Fibroblast of lung (primary cell): ENCODE measurements at places on chromosomes 3 and 15. TPM values are rescaled to one million over a fixed set of nuclear protein-coding genes. Genes with fewer than 3 reads are reported as not detected.

Gene ADGRG7
- not detected in 2 replicates for total RNA-seq

Gene FETUB
- total RNA-seq, result not detected in 2 replicates

Gene ZBTB11
- total RNA-seq, result 21.8 and 26.6 TPM in 2 replicates

Gene CSTA
- total RNA-seq, result 7.9 and 16.2 TPM in 2 replicates

Gene CNTN4
- 0.17 and 0.51 TPM in 2 replicates for total RNA-seq

DNA sequence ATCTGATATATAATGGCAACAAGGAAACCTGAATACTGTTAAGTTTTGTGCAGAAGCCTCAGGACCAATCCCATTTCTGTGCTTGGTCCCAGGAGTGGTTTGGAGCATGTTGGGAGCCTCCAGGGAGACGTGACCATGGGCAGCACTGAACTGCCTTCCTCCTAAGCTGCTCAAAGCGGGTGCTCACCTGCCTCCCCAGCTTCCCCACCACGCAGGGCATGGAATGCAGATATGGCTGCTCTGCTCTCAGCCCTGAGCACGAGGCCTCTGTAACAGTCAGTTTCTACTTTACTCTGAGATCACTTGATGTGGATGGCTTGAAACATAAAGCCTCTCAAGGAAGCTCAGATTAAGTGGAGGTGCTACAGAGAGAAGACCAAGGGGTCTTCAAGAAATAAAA is 49.3 kb downstream of the MESD start:
- DNase-seq, result no peak

- no peak for DNase-seq
These were observed 3.0 kb downstream of the RAB6B start for GRCh38 chr3:133892541-133893231.

GRCh38 chr3:134378818-134379217 is 4.6 kb upstream of the AMOTL2 start:
- no peak for DNase-seq

DNA sequence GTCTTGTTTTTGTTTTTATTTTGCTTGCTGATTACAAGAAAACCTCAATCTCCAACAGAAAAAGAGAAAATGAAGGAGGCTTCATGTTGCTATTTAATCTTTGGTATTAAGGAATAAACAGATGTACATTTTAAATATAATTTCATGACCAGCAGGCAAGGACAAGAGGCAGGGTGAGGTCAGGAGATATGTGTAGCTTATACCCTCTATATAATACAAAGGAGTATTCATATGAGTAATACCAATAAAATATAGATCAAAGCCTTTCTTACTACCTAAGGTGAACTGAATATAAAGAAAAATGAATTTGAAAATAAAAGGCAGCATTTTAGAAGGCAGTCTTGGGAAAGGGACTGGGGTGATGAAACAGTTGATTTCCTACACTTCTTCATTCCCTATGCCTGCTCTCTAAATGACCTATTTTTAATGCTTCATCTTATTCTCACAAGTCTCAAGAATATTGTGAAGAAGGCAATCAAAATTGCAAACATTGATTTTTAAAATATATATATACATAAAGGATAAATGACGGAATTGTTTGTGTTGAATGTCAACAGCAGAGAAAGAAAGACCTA is 8.6 kb upstream of the CBLB start:
- DNase-seq, result no peak

- DNase-seq, result no peak
These were observed 5.1 kb upstream of the DNAAF4 start for GRCh38 chr15:55513152-55513551.

DNA sequence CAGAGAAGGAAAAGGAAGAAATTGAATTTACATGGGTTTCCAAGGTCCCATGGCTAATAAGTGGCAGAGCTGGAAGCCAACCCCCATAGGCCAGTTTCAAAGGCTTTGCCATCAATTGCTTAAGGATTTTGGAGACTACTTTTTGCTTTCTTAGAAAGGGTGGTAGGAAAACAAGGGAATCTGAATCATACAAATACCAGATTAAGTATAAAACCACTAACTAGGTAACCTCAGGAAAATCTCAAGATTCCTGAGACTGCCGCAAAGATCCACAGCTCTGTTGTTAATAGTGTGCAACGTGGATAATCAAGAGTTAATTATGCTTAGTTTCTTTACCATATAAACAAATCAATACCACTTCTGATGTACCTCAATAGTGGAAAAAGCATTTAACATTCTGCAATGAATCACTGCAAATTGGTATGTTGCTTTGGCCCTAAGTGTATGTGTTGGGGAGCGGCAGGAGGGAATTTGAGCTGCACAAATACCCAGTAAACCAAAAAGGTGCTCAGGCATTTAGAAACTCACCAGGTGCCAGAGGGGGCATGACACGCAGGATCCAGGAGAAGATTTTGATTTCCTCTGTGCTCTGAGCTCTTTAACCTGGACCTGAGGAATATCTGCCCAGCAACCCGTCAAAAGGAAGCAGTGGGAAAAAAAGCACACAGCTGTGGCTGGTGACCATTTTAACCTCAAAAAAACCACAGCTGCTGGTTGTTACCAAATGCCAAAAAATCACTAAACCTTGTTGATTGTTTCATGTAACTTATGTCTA is 22.0 kb downstream of the AADAC start:
- peak; percentile 81 for DNase-seq

GRCh38 chr15:48085591-48085930 is 35.2 kb upstream of the SLC24A5 start:
- no peak for DNase-seq

DNA sequence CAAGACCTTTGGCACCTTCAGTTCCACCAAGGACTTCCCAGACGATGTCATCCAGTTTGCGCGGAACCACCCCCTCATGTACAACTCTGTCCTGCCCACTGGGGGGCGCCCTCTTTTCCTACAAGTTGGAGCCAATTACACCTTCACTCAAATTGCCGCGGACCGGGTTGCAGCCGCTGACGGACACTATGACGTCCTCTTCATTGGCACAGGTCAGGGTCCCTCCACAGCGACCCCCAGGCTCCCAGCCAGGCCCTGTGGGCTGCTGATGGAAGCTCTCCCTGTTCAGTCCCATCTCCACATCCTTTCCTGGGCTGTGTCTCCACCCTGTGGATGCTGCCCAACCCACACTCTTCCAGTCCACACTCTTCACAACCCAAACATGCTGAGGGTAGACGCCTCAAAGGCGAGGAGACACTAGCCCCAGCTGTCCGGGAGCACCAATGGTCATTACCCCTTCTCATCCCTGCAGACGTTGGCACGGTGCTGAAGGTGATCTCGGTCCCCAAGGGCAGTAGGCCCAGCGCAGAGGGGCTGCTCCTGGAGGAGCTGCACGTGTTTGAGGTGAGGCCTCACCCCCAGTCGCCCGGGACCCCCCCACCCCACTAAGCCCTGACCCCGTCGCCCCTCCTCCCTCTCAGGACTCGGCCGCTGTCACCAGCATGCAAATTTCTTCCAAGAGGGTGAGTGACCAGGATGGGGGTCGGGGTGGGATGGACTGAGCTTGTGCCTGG is 4.3 kb upstream of the LSMEM2 start:
- DNase-seq, result peak; percentile 47

DNA sequence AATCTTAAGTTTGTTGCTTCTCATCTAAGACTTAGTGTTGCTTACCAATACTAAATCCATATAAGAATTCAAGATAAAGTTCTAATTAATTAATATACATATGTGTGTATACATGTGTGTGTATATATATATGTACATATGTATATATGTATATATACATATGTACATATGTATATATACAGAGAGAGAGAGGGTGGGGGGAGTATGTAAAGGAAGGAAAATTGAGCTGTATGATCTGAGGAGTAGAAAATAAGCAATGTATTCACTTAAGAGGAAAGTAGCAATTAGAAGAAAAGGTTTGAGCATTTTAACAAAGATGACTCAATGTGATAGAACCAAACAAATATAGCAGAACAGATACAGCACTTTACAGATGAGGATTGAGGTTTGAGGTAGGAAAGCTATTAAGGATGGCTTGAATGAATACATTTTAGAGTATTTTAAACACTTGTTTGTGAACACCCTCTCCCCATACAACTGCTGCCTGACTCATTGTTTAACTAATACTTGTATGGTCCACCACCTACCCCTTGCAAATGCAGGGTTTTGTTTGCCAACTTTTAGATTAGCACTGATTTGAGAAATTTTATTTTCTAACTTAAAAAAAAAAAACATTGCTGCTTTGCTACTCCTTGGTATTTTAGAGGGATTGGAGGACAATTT is 681.1 kb upstream of the CADM2 start:
- no peak for DNase-seq

DNA sequence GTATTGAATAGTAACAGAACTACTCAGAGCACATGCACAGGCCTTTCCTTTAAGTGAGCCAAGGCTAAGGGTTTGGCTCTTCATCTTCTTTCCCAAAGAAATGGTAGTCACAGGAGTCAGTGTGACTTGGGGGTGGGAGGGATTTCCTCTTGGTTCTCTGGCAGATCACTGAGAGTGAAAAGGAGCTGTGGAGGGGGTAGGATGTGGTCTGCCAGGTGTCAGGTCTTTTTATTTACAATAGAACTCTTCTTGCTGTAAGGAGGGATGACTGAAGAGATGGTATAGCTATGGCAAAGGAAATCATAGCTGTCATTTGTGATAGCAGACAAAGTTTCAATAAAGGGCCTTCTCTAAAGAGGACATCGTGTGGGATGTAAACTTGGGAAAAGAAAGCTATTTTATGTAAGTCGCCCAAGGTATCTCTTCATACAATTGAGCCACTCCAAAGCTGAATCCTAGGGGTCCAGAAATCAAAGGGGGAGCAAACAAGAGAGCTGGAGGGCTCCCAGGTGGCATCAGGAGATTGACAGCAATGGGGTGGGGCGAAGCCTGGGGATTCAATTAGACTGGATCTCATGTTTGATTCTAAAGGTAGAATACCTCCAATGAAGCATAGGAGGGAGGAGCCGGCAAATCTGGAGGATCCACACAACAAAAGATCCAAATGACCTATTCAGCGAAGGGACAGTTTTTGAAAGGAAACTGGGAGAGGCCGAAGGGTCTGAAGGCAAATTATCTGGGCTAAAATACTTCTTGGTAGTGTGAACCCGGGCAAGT is 20.0 kb upstream of the CHD2 start:
- DNase-seq, result no peak

GRCh38 chr3:68953816-68954444 is 21.6 kb upstream of the TAFA4 start:
- DNase-seq, result no peak
